Suppressor macrophage (primary cell): ENCODE measurements at places on chromosomes 1 and 21.

DNA sequence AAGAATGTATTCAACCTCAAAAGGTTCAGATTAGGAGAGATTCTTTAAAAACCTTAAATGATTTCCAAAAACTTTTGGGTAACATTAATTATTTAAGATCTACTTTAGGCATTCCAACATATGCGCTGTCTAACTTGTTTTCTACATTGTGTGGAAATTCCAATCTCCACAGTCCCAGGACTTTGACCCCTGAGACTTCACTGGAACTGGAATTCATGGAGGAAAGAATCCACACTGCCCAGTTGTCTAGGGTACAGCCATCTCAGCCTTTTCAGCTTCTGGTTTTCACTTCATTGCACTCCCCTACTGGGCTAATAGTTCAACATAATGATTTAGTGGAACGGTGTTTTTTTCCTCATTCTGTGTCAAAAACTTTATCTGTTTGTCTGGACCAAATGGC is 161.5 kb downstream of the IER5 start:
- DNase-seq, result no peak

DNA sequence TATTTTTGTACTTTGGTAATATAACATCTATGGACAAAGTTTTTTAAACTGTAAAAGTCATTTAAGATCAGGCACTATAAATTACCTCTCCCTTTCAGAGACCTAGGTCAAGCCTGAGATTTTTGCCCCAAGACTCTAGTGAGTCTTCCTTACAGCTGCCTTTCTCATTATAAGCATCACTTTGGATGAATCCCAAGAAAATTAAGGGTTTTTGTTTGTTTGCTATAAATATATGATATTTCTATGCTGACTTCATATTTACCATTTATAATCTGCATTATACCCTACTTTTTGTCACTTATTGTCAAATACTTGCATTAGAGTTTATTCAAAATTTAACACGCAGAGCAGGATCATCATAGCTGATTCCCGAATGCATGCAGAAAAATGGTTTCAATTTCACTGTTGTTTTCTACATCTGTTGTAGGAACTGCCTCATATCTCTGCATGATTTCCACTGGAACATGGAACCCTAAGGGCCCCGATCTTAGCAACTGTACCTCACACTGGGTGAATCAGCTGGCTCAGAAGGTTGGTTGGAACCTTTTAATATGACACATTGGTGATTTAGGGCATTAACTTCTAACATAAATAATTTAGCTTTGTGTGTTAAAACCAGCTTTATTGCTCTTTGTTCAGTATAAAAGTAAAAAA is 150.0 kb downstream of the ADGRL2 start:
- no peak for DNase-seq

DNA sequence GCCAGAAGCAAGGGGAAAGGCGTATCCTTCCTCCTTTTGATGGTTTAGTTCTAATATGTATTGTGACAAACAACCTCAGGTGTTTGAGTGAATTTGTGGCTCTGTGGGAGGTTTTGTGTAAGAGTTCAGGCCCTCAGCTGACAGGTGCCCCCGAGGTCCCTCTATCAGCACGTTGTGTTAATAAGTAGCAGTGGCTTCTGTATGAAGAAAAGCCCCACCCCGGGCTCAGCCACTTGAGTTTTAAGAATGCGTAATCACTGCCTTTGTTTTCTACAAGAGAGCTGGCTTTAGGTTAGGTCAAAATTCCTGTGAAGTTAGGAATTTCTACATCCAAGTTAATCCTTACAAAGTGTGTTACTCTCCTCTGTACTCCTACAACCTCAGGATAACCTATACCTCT is 92.4 kb upstream of the PGBD5 start:
- DNase-seq, result no peak

DNA sequence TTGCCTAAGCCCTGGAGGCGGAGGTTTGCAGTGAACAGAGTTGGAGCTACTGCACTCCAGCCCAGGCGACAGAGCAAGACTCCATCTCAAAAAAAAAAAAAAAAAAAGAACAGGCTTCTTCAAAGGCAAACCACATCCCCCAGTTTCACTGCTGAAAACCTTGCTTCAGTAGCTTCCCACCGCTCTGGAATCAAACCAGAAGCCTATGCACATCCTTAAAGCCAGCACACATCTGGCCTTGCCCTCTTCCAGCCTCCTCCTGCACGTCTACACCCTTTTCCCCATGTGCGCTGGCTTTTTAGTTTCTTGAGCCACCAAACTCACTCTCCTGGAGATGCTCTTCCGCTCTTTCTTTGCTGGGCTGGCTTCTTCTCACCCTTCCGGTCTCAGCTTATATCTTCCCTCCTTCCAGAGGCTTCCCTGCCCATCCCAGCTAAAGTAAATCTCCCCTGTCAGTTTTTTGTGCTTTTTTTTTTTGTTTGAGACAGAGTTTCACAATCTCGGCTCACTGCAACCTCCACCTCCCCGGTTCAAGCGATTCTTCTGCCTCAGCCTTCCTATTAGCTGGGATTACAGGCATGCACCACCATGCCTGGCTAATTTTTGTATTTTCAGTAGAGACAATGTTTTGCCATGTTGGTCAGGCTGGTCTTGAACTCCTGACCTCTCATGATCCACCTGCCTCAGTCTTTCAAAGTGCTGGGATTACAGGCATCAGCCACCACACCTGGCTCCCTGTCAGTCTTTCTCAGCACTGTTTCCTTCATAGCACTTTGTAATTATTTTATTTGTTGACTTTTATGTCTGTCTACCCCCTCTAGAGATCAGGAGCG is 42.0 kb upstream of the ID3 start:
- DNase-seq, result no peak

GRCh38 chr1:160149716-160150115 is 1.7 kb upstream of the ATP1A4 start:
- no peak for DNase-seq

DNA sequence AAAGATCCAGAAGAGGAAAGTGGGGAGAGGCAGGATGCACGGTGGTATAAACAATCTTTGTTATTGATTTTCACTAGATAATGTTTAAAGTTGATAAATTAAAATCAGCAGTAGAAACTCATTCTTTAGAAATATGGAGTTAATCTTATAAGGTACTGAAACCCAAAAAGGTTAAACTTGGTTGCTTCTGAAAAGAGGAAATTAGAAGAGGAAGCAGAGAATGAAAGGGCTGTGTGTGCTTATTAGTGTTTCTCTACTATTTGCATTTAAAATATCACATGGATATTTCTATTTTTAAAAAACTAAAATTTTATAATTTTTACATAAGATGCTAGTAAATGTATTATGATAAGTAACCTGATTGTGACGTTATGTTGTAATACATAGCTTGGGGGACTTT is 24.4 kb downstream of the C1orf141 start:
- no peak for DNase-seq

- no peak for DNase-seq
Observed at GRCh38 chr1:14630986-14631385, 32.5 kb downstream of the KAZN start.

- DNase-seq, result no peak
Observed at GRCh38 chr1:59906931-59907330, 19.6 kb downstream of the CYP2J2 start.

GRCh38 chr1:162035241-162035640 is 11.6 kb upstream of the OLFML2B start:
- DNase-seq, result no peak

DNA sequence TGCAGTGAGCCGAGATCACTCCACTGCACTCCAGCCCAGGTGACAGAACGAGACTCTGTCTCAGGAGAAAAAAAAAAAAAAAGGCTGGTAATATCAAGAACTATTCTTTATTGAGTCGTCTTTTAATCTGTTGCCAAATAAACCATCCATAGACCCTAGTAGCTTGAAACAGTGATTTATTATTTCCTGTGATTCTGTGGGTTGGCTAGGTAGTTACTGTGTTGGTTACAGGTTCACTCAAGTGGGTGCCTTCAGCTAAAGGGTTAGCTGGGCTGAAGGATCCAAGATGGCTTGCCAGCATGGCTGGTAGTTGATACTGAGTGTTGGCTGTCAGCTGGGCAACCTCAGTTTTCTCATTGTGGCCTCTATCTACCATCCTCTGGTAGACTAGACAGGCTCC is 9.2 kb downstream of the TLCD4 start:
- DNase-seq, result no peak

GRCh38 chr1:9794081-9794480 is 29.7 kb downstream of the CLSTN1 start:
- no peak for DNase-seq

DNA sequence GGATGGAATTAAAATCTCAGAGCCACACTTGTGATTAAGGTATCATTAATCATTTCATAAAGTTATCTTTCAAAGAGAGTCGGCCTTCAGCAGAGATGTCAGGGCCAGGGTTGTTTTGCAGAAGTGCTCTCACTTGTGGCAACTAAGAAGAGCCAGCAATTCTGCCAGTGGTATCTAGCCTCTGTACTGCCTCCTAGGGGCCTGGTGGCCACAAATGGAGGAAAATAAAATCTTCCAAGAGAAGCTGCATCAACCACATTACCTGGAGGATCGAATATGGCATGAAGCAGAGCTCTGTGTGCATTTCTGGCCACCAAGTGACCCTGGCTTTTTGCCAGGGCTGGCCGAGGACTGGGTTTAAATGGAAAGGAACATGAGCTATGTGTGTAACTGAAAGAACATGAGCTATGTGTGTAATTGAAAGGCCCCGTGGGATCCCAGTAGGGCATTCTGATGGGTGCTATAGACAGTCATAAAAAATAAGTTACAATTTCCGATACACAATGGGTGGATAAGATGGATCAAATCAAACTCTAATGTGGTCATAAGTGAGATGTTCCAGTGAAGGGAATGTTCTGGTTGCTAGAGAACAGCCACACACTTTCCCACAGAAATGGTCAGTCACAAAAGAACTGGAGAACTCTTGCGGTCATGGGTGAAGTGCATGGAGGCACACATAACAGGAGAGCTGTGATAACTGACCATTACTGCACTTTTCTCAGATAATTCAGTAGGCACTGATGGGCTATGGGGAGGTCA is 335.8 kb downstream of the CAMTA1 start:
- peak; percentile 31 for DNase-seq

DNA sequence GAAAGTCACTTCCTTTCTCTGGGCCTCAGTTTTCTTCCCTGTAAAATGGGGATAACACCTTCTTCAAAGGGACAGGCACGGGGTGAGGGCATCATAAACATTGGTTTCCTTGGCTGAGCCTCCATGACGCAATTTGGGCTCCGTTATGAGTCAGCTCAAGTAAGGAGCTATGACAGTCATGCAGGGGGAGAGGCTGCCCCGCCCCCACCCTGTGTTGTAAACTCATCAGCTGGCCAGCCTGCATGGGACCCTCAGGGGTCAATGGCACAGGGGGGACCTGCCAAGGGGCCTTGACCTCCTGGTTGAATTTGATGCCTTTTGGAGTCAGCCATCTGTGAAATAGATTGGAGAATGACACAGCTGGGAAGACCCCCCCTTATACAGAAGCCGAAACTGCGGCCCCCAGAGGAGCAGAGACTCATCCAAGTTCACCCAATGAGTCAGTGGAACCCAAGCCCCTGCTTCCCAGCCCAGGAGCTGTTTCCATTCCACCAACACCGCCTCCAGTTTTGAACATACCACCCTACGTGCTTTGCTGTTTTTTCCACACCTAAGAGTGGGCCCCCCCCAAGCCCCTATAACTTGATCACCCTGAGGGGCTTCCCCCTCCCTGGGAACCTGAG is 36.8 kb upstream of the RUNX3 start:
- DNase-seq, result peak; percentile 87

GRCh38 chr1:212301580-212301979 is 16.4 kb downstream of the PPP2R5A start:
- DNase-seq, result no peak

DNA sequence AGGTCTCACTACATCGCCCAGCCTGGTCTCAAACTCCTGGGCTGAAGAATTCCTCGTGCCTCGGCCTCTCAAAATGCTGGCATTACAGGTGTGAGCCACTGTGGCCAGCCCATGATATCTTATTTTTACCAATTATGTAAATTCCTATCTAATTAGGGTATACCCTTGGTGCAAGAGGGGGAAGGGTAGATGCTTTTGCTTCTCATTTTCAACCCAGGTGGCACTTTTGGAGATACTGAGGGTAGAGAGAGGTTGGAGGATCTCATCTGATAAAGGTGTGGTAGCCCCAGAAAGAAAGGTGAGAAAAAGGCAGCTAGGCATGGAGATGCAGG is 17.4 kb downstream of the ENSA start:
- no peak for DNase-seq

- DNase-seq, result no peak
Observed at GRCh38 chr1:94107141-94107540, 13.8 kb downstream of the ABCA4 start.

DNA sequence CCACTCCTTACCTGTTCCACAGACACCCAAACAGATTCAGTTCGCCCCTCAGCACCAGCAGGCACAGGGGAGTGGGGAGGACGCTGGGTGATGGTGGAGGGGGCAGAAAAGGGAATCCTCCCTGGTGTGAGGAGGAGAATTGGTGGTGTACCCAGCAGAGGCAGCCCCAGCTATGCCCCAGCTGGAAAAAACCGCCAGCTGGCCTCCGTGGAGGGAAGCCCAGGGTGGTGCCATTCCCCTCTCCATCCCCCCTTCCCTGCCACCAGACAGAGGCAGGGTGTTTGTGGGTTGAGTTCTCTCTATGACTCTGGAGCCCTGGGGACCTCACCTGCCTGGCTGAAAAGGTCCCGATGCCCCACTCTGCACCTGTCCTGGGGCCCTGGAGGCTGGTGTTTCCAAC is 27.9 kb downstream of the OPTC start:
- DNase-seq, result no peak

GRCh38 chr1:20199403-20199802 is 13.1 kb upstream of the PLA2G2C start:
- DNase-seq, result no peak

DNA sequence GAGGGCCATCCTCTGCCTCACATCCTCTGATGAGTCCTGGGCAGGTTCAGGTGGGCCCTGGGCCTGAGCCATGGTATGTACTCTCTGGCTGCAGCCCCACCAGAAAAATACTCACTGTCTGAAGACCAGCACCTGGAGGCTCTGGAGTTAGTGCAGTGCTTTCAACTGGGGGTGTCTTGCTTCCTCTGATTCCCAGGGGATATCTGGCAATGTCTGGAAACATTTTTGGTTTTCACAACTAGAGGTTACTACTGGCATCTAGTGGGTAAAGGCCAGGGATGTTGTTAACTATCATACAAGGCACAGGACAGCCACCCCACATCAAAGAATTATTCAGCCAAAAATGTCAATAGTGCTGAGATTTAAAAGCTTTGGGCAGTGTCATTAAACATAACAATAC is 152.7 kb downstream of the HIVEP3 start:
- no peak for DNase-seq

- peak; percentile 92 for DNase-seq
Observed at GRCh38 chr1:209650454-209650853, 1.8 kb downstream of the LAMB3 start.

- no peak for DNase-seq
Observed at GRCh38 chr1:164693564-164694359, 134.8 kb downstream of the PBX1 start.
